ENCODE measurements at places on chromosomes 2 and 18.
A peak's percentile ranks its signal among the peaks of the same experiment; 100 is the strongest.

DNA sequence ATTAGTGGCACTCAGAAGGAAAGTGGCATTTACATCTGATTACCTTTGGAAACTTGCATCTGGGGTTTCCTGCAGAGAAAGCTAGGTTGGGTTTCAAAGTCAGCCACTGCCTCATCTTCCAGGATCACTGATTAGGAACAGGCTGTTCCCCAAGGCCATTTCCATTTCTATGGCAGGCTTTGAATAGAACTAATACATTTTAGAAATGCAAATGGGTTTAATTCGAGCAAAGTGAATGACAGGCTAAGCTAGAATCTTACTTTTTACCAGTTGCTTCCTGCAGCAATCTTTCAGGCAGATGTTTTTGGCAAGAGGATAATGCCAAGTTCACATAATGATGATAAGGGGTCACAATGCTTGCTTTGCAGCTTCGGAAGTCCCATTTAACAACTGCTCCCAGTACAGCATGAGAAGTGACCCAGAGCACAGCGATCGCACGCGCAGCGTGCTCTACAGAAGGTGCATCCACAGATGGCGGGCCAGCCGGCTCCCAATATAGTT lies 336.7 kb downstream of the LPIN1 start:
- DNase-seq = no peak

DNA sequence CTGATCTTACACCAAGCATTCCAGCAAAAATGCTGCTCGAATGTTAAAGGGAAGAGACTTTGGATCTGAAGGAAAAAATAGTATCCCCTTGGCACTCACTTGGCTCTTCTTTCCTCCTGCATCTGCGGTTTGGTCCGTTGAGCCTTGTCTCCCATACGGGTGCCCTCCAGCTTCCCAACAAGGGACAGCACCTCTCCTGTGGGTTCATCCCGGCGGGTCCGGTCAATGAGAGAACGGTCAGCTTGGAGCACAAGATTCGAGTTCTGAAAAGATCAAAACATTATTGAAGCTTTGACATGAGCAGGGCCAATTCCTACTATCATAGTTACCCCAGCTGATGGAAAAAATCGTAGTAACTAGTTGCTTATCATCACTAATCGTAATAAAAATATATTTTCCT lies 740 bp downstream of the SNRNP200 start:
- DNase-seq = no peak

- peak; percentile 96 for DNase-seq
Measured at GRCh38 chr2:11155381-11156035, at the start of gene SLC66A3. SLC66A3 (plus strand) TSS chr2:11155467; CDS start chr2:11155547, 80 bp downstream.

GRCh38 chr18:58105888-58106260 lies 61.8 kb downstream of the NEDD4L start:
- no peak for DNase-seq

DNA sequence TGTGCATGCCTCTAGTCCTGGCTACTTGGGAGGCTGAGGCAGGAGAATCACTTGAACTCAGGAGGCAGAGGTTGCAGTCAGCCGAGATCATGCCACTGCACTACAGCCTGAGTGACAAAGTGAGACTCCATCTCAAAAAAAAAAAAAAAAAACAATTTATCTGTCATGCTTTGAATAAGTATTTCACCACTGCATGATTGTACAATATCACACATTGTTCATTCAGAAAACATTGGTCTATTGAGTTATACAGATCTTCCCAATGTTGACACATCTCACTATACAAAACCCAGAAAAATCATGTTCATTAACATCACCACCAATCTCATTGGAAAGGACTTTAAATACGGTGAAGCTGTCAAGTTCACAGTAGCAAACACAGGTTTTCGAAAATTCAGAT lies 46.8 kb upstream of the PPM1B start:
- DNase-seq = no peak

DNA sequence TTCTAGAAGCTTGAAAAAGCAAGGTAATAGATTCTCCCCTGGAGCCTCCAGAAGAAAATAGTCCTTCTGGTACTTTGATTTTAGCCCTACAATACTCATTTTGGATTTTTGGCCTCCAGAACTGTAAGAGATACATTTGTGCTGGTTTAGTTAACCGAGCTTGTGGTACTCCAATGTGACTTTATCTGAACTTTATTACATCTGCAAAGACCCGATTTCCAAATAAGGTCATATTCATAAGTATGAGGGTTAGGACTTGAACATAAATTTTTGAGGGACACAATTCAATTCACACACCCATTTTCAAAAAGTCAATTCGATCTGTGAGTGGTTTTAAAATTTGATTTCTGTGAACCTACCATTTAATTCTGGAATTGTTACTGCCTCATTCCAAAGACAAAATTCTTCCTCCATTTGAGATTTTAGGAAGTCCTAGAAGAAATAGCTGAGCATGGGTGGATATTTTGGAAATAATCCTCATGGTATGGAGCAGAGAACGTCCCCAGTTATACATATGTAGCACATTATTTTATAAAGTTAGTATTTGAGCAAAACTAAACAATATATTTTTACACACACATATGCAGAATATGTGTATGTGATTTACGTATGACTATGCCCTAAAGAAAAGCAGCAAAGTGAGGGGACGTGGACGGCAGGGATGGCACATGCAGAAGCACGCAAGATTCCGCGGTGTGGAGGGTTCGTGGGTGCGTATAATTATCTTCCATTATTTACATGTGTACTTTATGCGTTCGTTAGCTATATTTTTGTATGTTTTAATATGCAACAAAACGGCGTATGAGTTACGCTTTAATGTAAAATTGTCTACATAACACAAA lies 905 bp upstream of the NUP35 start:
- DNase-seq = peak; percentile 44

DNA sequence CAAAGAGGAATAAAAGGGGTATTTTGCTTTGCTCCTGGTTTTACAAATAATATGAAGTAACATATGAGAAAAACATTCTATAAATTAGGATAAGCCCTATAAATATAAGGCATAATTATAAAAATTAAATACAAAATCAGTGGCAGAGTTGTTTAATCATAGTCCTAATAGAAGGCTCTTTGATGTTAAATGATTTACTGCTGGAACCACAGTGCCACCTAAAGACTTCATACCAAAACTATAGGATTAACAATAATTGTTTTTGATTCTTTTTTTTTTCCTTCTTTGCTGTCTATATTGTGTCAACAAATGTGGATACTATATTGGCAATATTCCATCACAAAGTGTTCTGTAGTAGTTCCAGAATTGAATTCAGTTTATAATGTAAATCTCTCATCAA lies 837.7 kb upstream of the SLC39A10 start:
- peak; percentile 36 for DNase-seq

- DNase-seq = no peak
Measured at GRCh38 chr2:219497495-219498279, 1.0 kb upstream of the GMPPA start.

DNA sequence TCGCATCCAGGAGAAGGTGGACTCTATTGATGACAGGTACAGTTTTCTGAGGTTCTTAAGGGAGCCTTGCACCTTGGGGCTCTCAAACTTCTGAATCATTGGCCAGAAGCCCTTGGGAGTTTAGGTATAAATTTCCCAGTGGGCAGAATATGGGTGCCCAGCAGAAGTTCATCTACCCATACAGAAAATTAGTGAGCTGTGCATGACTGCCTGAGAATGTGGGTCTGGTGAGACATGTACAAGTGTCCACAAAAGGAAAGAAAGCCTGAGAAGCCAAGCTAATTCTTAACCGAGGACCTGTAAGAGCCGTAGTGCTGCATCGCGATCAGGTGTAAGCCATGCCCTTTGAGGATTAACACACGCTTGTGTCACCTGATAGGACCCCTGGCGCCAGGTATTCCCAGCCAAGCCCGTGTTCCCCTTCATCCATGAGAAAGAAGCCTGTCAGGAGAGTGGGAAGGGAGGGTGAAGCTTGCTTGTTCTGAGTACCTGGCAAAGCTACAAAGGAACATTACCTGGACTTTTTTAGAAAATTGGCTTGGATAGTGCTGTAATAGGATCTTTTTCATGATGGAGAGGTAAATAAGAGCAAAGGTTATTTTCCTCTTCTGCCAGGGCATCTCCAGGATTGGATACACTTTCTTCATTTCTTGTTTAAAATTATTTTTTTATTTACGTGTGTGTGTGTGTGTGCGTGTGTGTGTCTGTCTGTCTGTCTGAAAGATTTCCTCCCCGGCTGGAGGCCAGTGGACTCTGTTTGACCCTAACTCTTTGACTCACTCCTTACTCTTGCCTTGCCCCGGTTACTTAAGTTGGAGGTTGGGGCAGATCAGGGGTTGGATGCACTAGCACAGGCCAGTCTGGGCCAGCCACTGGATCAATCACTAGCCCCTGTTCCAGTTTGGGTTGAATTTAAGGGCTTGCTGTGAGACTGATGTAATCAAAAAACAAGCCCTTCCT lies 90.4 kb upstream of the EML6 start:
- DNase-seq = no peak

GRCh38 chr2:152047824-152048471 lies 50.9 kb downstream of the CACNB4 start:
- DNase-seq = no peak

DNA sequence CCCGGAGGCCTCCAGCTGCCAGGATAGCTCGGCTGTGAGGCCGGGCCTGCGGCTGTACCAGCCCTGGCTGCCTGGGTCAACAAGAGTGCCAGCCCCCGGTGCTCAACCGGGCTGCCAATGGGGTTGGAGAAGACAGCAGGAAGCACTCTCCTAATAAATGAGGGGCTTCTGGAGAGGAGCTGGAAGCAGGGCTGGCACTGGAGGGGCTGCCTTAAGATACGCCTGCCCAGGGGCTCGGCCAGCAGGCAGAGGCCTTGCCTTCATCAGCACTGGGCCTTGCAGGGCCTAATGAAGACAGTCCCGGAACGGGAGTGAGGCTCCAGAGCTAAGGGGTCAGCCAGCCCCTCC lies 73.6 kb downstream of the TEX51 start:
- DNase-seq = no peak

GRCh38 chr2:7573166-7573825 lies 656.1 kb downstream of the RNF144A start:
- no peak for DNase-seq

GRCh38 chr2:43823751-43824150 lies 14.9 kb downstream of the ABCG5 start:
- DNase-seq = no peak

DNA sequence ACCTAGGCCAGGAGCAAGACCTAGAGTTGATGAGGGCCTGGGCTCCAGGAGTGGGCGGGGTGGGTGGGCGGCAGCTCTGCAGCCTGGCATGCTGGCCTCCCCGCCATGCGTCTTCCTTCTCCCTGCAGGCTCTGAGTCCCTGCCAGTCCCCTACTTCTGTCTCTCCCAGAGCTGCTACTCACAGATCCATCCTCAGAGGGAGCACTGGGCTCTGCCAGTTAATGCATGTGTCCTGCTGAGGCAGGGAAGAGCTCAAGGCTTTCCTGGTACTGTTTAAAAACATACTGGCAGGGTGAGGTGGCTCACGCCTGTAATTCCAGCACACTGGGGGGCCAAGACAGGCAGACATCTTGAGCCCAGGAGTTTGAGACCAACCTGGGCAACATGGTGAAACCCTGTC lies 38.7 kb upstream of the EDAR start:
- DNase-seq = no peak

GRCh38 chr2:181058378-181059269 lies 78.2 kb downstream of the UBE2E3 start:
- DNase-seq = peak; percentile 5

- peak; percentile 8 for DNase-seq
Measured at GRCh38 chr18:38940863-38941531, 1375.4 kb upstream of the CELF4 start.

- no peak for DNase-seq
Measured at GRCh38 chr2:183248866-183249567, 124.8 kb downstream of the NUP35 start.

DNA sequence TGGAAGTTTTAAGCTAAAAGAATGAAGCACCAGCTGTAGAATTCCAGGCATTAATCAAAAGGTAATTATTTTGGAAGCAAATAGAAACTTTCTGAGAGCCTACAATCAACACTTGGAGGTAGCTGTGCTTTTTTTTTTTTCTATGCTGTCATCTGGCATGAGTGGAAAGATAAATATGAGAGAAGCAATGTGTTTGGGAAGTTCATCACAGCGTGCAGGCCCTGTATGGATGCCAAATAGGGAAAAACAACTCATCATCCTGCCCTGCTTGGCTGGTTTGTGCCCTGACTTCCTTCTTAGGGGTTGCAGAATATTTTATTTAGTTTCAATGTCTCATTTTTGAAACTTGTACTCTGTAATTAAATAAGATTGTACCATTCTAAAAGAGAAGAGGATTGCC lies 437.4 kb downstream of the PIK3C3 start:
- no peak for DNase-seq
